ENCODE measurements at places on chromosomes 6 and 20.
A peak's percentile ranks its signal among the peaks of the same experiment; 100 is the strongest.

- no peak for DNase-seq
Measured at GRCh38 chr6:54775576-54775975, 71.0 kb upstream of the FAM83B start.

DNA sequence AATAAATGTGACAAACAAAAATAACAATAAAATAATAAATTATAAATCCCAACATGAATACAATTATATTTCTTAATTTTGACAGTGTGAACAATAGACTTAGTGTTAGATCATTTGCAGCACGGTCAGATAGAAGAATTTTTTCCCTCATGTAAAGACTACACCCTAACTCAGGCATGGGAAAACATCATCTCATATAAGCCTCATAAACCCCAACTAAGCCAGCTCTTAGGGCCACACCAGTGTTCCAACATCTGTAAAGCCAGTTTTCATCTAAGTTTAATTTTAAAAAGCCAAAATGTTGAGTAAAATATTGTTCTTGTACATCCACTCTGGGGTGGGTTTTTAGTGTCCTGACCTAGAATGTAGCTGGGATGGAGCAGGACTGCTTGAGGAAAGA is 167.4 kb downstream of the QRSL1 start:
- no peak for DNase-seq

- DNase-seq, result no peak
Measured at GRCh38 chr6:105374010-105374420, 28.9 kb downstream of the PREP start.

DNA sequence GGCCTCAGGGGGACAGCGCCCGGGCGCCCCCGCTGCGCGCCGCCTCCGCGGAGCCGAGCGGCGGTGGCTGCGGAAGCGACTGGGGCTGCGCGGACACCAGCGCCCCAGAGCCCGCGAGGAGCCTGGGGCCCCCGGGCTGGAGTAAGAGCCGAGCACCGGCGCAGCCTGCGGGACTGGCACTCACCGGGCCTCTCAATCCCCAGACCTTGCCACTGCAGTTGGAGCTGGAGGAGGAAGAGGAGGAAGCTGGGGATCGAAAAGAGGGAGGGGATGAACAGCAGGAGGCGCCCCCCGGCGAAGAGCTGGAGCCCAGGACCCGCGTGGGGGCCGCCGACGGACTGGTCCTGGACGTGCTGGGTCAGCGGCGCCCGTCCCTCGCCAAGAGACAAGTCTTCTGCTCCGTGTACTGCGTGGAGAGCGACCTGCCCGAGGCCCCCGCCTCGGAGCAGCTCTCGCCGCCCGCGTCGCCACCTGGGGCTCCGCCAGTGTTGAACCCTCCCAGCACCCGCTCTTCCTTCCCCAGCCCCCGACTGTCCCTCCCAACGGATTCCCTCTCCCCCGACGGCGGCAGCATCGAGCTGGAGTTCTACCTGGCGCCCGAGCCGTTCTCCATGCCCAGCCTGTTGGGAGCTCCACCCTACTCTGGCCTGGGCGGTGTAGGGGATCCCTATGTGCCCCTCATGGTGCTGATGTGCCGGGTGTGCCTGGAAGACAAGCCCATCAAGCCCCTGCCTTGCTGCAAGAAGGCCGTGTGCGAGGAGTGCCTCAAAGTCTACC is 590 bp downstream of the RNF217 start:
- DNase-seq, result peak; percentile 77

- DNase-seq, result no peak
Measured at GRCh38 chr20:32918751-32919150, 60.0 kb downstream of the EFCAB8 start.

- no peak for DNase-seq
Measured at GRCh38 chr6:157436219-157436943, 55.4 kb downstream of the ZDHHC14 start.

DNA sequence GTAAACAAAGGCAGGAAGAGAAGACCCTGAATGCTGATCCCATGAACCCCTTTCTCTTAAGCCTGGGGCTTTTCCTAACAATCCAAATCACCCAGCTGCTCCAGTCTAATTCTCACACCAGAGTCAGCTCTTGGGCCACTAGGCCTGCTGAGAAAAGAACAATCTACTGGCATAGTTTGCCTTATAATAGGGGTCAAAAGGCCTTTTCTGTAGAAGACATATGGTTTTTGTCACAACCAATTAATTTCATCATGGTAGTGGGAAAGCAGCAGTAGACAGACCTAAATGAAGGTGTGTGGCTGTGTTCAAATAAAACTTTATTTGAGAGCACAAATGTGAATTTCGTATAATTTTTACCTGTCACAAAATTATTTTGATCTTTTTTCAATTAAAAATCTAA is 994.7 kb upstream of the EPHA7 start:
- no peak for DNase-seq

GRCh38 chr6:3340358-3340802 is 81.6 kb downstream of the PSMG4 start:
- DNase-seq, result no peak
